Activated naive CD8-positive, alpha-beta T cell treated with anti-CD3 and anti-CD28 coated beads, Interleukin-2, amount 10 ng/mL, durations not matched to agents 7 days and 5 days (primary cell): ENCODE measurements at places on chromosomes 12 and 14. TPM values are rescaled to one million over a fixed set of nuclear protein-coding genes. Genes with fewer than 3 reads are reported as not detected.

FOXG1 gene
- not detected for total RNA-seq

REC8 gene
- total RNA-seq, result 55.1 TPM

ANO2 gene
- total RNA-seq, result not detected

MEG3 gene
- total RNA-seq, result not detected

CLECL1 gene
- 1.0 TPM for total RNA-seq

MUCL1 gene
- not detected for total RNA-seq

SLC6A12 gene
- total RNA-seq, result not detected

FGF6 gene
- total RNA-seq, result not detected

STAC3 gene
- total RNA-seq, result 10.7 TPM

GPR84 gene
- total RNA-seq, result 0.39 TPM

CLEC6A gene
- total RNA-seq, result not detected

TAOK3 gene
- 63.4 TPM for total RNA-seq

CD69 gene
- 111 TPM for total RNA-seq

CMA1 gene
- 0.51 TPM for total RNA-seq

CBLN3 gene
- 3.2 TPM for total RNA-seq

KRT82 gene
- total RNA-seq, result not detected

GLT1D1 gene
- total RNA-seq, result not detected
